ENCODE measurements at places on chromosomes 11 and 22.

GRCh38 chr22:38177926-38178604, 3.6 kb downstream of the PLA2G6 start:
- no peak for DNase-seq

- no peak for DNase-seq
Measured at GRCh38 chr11:10441091-10441490, 14.0 kb upstream of the AMPD3 start.

DNA sequence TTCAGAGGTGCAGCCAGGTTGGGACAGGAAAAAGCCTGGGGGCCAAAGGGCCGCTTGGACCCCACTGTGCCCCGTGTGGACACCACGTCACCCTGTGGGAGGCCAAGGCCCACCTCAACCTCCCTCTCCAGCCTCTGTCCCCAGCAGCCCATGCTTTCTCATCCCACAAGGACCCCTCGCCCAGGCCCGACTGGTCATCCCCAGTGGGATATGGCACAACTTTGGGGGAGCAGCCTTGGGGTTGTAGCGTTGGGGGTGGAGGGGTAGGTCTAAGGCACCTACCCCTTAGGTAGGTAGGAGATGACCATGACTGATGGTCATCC, 44.0 kb downstream of the IGF2 start:
- no peak for DNase-seq

DNA sequence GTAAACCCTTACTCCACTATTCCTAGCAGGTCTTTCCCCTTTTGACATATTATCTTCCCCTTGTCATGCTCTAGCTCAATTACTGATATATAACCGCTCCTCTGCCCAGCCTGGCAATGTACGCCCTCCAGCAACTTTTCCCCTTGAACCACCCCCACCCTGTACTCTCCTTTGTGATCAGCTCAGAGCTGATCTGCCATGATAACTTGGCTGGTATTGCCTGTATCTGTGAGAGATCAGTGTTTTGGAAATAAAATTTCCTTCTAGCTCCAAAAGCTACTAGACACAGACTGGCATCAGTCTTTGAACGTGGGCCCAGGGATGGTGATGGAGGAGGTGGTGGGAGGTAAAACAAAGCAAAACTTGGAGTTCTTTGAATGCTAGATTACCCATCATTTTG, 42.9 kb downstream of the DIXDC1 start:
- no peak for DNase-seq

DNA sequence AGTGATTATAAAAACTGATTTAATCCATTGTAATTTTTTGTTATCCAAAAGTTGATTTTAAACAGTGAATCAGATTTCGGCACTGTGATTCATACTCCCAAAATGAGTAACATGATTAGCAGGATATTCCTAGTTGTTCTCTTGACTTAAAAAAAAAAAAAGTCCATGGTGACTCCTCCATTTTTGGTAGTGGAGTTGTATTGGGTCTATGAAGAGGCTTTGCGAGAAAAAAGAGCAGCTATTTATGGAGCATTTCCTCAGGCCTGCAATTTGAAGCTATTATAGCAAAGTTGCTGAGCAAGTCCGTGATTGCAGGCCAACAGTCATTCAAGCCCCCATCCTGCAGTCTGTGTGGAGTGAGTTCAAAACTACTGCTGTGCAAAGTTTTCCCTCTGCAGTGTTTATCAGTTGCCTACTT, 28.8 kb downstream of the YAP1 start:
- DNase-seq, result no peak

Data from CD4-positive, alpha-beta T cell treated with Interleukin-4 for 4 hours (primary cell).